Activated naive CD4-positive, alpha-beta T cell treated with Interleukin-2 at 50 U/mL for 16 hours (primary cell): ENCODE measurements at places on chromosomes 12 and 14.

- DNase-seq, result no peak
Measured at GRCh38 chr12:82407481-82407880, 49.2 kb downstream of the METTL25 start.

GRCh38 chr14:90990141-90990540 is 70.3 kb downstream of the RPS6KA5 start:
- DNase-seq, result no peak

DNA sequence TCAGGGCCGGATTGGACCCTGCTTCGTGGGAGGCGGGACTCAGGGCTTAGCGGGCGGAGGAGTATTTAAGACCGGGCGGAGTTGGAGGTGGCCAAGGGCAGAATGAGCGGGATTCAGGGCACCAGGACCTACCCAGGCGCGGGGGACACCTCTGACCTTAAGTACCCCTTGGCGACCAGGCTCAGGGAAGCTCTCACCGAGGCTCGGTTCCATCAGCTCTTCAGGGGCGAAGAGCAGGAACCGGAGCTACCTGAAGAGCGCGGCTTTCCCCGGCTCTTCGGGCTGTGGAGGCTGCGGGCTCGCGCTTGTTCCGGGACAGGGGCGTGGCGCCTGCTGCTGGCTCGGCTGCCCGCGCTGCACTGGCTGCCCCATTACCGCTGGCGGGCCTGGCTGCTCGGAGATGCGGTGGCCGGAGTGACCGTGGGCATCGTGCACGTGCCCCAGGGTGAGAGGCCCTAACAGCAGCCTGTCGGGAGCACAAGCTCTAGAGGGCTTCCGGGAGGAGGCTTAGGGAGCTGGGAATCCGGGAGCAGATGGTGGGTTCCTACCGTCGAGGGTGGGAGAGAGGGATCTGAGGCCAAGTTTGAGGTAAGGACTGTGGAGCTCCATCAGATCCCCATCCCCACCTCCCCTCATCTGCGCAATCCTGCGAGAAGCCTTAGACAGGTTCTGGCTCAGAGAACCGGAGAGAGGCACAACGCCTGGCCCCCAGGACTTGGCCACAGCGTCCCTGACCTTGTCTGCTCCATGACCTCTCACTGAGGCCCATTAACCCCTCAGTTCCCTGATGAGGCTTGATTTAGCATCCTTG is 8.4 kb downstream of the ARHGEF25 start:
- peak; percentile 32 for DNase-seq

- DNase-seq, result no peak
Measured at GRCh38 chr12:44842669-44843068, 33.4 kb downstream of the NELL2 start.

DNA sequence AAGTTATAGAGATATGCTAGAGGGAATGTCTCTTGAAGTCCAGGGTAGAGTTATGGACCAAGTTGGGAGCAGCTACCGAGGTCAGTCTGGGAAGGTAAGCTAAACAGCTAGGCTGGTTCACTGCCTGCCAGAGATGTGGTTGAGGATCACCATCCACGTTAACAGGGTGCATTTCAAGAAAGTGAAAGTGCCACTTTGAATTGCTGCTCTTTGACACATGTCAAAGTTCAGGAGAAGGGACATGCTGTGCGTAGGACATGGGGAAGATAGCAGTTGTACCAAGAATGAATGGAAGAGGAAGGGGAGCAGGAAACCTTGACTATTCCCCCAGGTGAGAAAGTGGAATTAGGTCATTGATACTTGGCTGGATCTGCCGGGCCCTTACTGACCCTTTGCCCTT is 49.5 kb downstream of the MAX start:
- no peak for DNase-seq

GRCh38 chr12:39490500-39491282 is 47.8 kb upstream of the KIF21A start:
- DNase-seq, result no peak

DNA sequence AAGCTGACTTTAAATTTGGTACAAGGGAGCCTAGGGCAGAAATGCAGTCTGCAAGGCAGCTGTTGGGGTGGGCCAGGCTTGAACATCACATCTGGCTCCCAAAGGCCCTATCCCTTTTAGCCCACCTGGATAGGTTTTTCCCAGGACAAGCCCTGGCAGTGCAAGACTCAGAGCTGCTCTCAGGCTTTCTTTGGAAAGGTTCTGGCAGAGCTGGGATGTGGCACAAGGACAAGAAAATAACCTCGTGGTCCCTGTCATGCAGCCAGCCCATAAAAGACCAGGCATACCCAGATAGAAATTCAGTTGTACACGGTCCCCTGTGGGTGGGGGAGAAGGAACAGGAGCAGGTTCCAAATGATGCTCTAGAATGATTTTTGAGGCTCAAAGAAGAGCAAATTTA is 206.9 kb downstream of the TTC7B start:
- DNase-seq, result no peak
